ENCODE measurements at places on chromosomes 5 and 9.

DNA sequence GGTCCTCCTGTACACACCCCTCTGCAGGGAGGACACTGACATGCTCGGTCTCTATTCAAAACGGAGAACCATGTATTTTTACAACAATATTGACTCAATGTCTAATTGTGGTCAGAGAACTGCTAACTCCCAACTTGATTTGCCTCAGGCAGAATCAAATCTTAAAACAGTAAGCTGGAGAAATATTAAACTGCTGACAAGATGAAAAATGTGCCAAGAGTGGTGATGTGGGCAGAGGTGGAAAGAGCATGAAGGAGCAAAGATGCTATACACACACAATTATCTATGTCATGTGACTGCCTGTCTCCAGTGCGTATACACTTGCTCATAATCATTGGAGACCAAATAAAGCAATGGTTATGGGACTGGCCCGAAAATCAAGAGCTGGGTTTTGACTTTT is 556.1 kb upstream of the ZNF608 start:
- DNase-seq = no peak

DNA sequence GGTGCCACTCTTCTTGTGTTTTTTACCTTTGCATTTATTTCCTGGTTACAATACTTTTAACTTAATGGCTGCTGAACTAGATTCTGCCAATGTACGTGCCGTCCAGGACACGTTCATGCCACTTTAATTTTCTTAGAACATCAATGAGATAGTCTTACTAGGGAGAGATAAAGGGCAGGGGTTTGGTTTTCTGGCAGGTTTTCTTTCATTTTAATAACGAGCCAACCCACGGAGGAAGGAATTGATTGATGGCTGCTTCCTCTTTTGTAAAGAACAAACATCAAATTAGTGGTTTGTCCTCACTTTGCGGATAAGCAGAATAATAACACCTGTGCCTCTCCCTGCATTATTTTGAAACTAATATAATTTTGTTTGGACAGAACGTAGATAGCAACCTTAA is 135.7 kb downstream of the DOCK8 start:
- DNase-seq = no peak

DNA sequence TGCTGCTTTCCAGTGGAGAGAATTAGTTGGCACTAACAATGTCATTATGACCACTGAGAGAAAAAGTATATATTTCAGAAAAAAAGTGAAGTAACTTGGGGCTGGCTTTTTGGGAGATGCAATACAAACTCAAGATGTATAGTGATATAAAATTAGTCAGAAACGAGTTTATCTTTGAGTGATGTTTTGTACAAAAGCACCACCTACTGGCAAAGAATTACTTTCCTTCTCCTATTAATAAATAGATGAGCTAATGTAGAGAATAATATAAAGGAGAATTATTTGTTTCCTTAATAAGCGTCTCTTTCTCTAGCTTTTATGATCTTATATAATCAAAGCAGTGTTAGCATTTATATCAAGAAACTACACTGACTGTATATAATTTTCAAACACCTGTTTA is 158.8 kb downstream of the MEF2C start:
- DNase-seq = no peak

DNA sequence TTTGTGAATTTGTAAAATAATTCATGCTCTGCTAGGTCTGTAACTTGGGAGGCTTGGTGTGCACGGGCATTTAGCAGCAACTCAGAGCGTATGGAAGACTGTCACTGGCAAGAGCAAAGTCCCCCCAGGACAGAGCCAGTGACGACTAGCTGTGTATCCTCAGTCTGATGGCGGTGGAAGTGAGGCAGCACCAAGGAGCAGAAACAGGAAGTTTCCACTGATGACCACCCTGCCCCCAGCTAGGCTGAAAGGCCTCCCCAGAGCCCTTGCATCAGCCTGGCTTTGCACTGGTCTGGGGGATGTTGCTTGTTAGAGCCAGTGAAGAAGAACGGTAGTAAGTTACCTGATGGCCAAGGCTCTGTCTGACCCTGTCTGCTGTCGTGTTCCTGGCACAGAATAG is 66.8 kb upstream of the ABL1 start:
- DNase-seq = no peak

DNA sequence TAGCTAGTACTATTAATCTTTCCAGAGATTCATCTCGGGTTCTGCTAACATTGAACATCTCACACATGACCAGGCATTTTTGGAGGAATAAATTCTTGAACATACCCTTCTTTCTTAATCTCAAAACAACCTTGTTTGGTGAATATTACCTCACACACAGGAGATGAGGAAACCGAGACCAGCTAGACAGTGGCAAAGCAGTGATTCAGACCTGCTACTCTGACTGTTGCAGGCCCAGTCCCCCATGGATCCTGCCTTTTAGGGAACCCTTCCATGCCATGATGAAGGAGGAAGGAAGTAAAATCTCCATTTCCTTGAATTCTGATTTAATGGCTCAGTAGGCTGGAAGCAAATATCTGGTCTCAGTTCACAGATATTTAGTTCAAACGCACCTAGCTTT is 2.6 kb downstream of the PCSK5 start:
- no peak for DNase-seq
